Stimulated activated CD8-positive, alpha-beta memory T cell treated with anti-CD3 and anti-CD28 coated beads, Interleukin-15, amount 100 ng/mL, for 4 hours (primary cell): ENCODE measurements at places on chromosomes 5 and 9.

DNA sequence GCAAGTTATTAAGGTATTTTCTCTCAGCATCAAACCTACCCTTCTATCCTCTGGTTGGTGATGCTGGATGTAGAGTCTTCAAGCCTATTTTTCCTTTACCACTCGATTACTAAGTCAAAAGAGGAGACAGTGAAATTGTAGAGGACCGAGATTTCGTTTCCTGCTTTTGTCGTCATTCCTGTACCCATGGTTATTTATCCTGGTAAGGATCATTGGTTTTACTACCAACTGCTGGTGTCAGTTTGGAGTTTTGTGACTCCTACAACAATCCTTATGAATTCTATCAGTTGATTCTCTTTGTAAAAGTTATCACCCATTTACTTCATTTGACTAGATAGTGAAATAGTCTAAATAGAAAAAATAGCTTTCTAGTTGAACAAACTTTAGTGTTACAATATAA is 2028.2 kb upstream of the ACO1 start:
- no peak for DNase-seq

DNA sequence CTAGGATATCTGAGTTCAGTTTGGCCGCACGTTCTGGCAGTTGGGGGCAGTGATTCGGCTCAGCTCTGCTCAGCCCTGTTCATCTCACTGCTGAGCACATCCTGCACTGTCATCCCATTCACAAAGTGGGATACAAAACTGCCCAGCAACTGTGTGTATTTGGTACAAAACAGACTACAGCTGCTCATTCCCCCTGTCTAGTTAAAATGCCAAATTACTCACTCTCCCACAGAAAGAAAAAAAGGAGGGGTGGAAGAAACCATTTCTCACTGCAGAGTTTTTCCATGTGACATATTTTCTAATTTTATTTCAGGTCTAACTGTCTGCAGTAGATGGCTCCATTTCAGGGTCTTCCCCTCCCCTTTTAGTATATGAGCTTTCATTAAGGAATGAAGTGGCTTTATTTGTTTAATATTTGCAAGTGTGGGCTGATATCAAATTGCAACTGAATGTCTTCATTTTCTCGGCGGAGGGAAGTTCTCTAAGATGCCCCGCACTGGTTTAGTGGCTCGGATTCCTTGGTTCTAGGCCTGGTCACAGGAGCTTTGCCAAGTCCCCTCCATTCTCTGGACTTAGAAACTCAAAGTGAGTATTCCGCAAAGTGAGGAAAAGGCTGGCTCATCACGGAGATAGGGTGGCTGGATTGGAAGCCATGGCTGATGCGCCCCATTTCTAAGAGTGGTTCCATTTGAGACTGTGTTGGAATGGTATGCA is 14.7 kb downstream of the COL15A1 start:
- DNase-seq: no peak

DNA sequence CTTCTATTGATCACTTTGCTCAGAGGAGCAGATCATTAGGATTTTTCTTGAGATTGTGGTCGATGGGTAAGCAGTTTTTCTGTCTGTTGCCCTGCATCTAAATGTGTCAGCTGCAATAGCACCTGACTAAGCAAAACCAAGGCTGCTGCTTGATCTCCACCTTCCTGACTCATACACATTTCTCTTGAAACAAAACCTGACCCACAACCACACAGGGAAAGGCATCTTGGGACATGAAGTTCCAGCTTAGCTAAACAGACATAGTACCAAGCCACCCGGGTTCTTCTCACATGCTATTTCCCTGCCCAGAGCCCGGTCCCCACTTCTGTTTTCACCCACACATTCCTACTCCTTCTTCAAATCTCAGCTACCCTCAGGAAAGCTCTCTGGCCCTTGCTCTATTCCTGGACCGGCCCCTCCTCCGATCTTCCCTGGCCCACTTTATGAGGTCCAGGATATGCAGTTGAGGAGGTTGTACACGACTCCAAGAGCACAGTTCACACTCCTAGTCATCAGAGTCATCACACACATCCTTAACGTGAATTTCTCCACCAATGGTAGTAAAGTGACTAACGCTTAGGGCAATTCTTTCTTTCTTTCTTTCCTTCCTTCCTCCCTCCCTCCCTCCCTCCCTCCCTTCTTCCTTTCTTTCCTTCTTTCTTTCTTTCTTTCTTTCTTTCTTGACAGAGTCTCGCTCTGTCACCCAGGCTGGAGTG is 16.0 kb upstream of the ZBTB43 start:
- no peak for DNase-seq

DNA sequence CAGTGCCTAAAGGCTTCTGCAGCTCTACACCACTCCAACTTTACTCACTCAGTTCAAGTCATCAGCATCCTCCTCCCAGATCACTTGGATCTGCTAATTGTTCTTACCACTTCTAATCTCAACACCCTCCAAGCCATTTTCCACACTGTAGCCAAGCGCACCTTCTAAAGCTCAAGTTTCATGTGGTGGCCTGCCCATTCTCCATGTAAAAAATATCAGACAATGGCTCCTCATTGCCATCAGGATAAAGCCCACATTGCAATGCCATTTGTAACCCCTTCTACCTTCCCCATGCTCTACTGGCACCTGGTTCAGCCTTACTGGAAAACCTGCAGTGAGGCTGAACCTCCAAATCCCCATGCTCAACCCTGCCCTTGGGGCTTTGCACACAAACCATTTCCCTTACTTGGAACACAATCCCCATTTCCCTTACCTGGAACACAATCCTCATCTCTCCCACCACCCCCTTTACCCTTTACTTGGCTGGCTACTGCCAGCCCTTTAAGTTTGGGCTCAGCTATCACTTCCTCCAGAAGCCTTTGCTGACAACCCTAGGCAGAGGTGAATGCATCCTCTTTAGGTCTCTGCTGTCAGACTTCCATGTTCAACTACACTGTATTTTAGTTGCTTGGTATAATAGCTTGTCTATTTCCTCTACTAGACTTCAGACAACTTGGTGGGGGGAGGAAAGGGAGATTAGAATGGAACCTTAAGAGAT is 220.0 kb downstream of the TSSK1B start:
- no peak for DNase-seq

DNA sequence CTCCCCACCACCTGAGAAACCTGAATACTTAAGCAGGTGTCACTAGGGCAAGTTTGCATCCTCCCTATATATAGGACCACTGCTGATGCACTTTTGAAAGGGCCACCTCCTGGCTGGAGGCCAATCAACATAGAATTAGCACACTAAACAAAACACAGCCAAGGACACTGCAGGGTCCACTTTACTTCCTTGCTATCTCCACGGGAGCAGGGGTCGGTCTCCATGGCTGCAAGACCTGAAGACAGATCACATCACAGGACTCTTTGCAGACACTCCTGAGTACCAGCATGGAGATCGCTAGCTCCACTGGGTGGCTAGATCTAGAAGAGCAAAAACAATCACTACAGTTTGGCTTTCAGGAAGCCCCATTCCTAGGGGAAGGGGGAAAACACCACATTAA is 72.3 kb downstream of the C9orf153 start:
- DNase-seq: no peak

- DNase-seq: no peak
Observed at GRCh38 chr5:127650649-127651048, 1.8 kb downstream of the CTXN3 start.

DNA sequence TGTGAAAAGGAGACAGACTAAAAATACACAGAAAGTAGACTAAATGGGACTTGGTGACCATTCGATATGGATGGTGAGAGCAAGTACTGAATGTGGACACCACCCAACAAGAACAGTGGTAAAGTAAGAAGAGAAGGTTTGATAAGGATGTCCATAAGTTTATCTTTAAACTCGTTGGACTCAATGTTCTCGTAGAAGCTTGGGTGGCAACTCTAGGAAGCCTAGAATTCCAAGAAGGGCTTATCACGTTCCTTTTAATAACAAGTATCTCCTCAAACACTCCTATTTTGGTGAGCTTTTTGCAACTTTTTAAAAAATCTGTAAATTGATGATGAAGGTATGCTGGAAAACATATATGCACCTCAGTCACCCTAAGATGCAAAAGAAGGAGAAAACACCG is 108.6 kb upstream of the CDH6 start:
- DNase-seq: no peak

DNA sequence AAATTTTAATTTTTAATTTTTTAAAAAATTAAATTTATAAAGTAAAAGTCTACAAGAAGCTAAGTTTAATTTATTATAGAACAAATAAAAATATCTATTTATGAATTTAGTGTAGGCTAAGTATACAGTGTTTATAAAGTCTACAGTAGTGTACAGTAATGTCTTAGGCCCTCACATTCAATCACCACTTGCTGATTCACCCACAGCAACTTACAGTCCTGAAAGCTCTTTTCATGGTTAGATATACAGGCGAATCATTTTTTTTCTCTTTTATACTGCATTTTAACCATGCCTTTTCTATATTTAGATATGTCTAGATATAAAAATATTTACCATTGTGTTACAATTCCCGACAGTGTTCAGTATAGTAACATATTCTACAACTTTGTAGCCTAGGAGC is 55.9 kb downstream of the PCSK1 start:
- DNase-seq: no peak

- no peak for DNase-seq
Observed at GRCh38 chr5:143229896-143230675, 173.4 kb downstream of the NR3C1 start.

DNA sequence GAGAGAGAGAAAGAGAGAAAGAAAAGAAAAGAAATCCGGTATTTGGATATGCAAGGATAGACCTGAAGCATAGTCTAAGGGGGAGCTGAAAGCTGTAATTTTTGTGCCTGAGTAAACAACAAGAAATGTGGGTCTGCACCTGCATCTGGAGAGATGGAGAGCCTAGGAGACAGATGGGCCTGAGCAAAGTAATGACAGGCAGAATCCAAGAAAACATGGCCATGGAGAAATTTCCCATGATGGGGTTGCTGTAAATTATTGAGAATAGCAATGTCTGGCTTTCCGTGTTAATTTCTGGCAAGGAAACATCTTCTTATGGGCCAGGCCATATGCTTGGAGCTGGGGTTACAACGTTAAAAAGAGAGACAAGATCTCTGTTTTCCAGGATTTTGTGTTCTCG is 40.2 kb downstream of the YIPF5 start:
- no peak for DNase-seq

GRCh38 chr5:147248561-147248960 is 13.7 kb downstream of the STK32A start:
- no peak for DNase-seq

- no peak for DNase-seq
Observed at GRCh38 chr9:91297306-91297705, 64.4 kb downstream of the AUH start.

- no peak for DNase-seq
Observed at GRCh38 chr5:33408816-33409215, 31.9 kb upstream of the TARS1 start.

GRCh38 chr9:114370251-114370967 is 17.4 kb downstream of the AKNA start:
- DNase-seq: no peak

- DNase-seq: no peak
Observed at GRCh38 chr5:14728459-14728938, 64.0 kb downstream of the OTULIN start.

GRCh38 chr9:121822093-121823085 is 171.0 kb downstream of the DAB2IP start:
- no peak for DNase-seq

GRCh38 chr5:79471556-79471955 is 42.4 kb downstream of the HOMER1 start:
- DNase-seq: no peak

- no peak for DNase-seq
Observed at GRCh38 chr9:12819436-12820185, 44.8 kb downstream of the LURAP1L start.

DNA sequence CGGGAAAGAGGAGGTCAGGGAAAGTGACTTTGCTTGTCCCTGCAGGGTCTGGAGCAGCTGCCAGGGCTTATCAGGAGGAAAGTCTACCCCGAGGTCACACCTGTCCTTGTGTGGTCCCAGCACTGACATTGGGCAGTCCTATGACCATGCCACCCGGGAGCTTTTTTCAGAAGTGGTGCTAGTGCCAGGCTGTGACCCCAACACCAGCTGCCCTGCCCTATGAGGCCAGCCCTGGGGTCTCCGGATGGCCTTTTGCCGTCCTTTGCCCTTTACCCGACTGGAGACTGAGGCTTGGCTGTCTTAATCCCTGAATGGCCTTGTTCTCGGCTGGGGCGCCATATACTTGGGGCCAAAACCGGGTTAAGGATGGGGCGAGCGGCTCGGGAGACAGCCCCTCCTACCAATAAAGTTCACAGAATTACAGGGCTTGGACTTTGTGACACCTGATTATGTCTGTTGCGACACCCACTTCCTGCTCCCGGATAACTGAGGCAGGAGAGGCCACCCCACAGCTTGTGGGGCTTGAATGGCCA is 22.2 kb upstream of the SLC9A3 start:
- no peak for DNase-seq

DNA sequence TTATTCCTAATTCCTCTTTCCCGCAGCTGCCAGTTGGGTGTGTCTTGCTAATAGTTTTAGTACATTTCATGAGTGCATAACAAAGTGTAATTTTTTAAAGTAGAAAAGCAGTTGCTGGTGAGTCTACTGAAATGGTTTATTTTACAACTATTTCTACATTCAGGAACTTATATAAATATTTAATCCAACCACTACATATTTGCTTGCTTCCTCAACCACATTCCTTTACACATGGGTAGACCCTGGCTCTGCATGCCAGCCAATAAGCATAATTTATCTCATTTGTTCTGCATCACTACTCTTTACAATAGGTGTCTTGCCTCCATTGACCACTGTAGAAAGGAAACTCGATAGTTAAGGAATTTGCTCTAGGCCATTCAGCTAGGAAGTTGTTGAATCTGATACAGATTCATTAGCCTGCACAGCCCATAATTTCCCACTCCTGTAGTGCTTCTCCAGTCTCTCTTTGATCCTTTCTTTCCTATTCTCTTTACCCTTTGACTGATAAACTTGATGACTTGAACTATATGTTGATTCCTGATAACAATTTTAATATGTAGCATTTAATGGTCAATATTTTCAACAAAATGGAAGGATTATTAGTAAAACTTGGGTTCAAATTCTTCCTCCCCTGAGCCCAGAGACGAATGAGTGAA is 342.5 kb upstream of the ACTBL2 start:
- no peak for DNase-seq

- DNase-seq: no peak
Observed at GRCh38 chr5:136020383-136021015, 8.3 kb upstream of the TGFBI start.

DNA sequence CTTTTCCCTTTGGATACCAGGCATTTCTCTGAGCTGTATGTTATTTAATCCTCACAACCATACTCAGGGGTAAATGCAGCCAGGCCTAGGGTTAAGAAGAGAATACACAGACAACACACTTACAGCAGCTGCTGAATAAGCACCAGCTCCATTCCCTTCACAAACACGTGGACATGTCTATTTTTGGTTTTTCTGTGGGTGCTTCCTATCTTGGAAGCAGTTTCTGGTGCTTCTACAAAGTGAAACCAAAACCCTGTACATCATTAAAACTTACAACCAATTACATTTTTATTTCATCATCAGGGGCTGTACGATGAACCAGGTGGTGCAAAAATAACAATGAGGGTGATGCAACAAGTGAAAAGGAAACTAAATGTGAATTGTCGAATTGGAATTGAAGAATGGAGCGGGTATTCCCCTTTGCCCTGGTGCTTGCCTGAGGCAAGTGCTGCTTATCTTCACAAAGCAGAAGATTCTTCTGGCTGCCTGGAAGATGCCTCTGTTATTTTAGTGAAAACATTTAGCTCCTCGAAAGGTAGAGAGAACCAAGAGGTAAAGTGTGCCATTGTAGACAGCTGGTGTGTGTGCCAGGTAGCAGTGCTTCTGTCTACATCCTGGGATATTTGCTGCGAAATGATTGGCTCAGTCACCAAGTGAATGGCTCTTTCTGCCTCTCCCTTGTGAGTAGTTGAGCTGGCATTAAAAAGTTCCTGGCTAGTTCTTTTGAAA is 18.6 kb upstream of the IFNB1 start:
- DNase-seq: no peak
